ENCODE measurements at places on chromosomes 2 and 18. TPM values are rescaled to one million over a fixed set of nuclear protein-coding genes. Genes with fewer than 3 reads are reported as not detected.

Gene CCDC102B
- 3.3 TPM for total RNA-seq

Gene DSG1
- total RNA-seq = not detected

Gene UBXN4
- total RNA-seq = 14.8 TPM

Gene CD8B2
- total RNA-seq = not detected

DNA sequence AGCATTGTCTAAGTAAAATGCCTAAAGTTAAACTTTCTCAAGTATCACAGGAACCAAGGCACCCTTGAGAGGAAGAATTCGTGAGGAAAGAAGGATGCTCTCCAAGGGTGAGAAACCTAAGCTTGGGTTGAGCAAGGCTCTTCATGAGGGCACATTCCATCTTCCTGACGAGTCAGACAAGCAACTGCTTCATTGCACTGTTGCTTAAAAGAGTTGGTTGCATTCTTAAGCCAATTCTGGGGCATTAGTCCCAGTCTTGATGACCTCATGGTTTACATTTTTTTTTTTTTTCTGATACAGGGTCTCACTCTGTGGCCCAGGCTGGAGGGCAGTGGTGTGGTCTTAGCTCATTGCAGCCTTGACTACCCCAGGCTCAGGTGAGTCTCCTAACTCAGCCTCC is 237.5 kb downstream of the ACTR3 start:
- H3K4me1 ChIP-seq = no peaks in the 10 kb centered on the region
- H3K4me3 ChIP-seq = no peak overlapping the region
- DNase-seq = no peak
- no peaks in the 10 kb centered on the region for H3K27me3 ChIP-seq
- no peak overlapping the region for H3K27ac ChIP-seq

DNA sequence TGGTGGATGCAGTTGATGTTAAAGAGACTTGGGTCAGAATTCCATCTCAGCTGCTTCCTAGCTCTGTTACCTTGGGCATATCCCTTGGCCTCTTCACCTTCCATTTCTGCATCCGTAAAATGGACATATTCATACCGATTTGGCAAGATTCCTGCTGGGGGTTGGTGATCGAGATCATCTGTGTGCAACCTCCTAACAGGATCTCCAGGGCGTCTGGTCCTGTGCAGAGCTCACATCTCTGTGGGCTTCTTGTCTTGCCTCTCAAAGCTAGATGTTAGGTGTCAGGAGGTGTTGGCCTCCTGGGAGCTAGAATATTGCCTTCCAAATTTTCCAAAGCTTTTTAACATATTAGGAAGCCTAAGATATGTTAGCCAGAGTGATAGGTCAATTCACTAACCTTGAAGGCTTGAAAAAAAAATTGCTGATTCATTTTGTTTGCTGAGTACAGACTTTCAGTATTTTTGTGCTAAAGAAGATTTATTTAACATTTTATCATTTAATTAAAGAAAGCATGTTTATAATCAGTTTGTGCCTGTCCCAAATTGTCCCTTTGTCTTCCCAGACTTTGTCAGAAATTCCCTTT is 69.7 kb upstream of the ZNF516 start:
- peak overlapping the region; percentile 67 for H3K27ac ChIP-seq
- no peaks in the 10 kb centered on the region for H3K27me3 ChIP-seq
- peaks cover 7% of the 10 kb centered on the region for H3K4me1 ChIP-seq

- no peaks in the 10 kb centered on the region for H3K27me3 ChIP-seq
- no peak overlapping the region for H3K4me3 ChIP-seq
- DNase-seq = no peak
- no peaks in the 10 kb centered on the region for H3K4me1 ChIP-seq
Measured at GRCh38 chr18:8413751-8414150, 195.5 kb upstream of the RAB12 start.

GRCh38 chr2:159195697-159196096 is 90.8 kb downstream of the WDSUB1 start:
- H3K36me3 ChIP-seq = peaks cover 40% of the 10 kb centered on the region
- H3K4me3 ChIP-seq = no peak overlapping the region
- DNase-seq = no peak
- H3K27me3 ChIP-seq = no peaks in the 10 kb centered on the region
- peaks cover 9% of the 10 kb centered on the region for H3K4me1 ChIP-seq
- H3K27ac ChIP-seq = no peak overlapping the region

GRCh38 chr2:98519851-98520250 is 75.2 kb downstream of the INPP4A start:
- H3K4me1 ChIP-seq = peaks cover 4% of the 10 kb centered on the region
- peaks cover 3% of the 10 kb centered on the region for H3K36me3 ChIP-seq
- no peaks in the 10 kb centered on the region for H3K27me3 ChIP-seq
- no peak for DNase-seq
- H3K27ac ChIP-seq = no peak overlapping the region

GRCh38 chr2:189527812-189528592 is 52.6 kb downstream of the SLC40A1 start:
- DNase-seq = no peak
- no peaks in the 10 kb centered on the region for H3K36me3 ChIP-seq
- no peak overlapping the region for H3K4me3 ChIP-seq
- H3K27ac ChIP-seq = no peak overlapping the region
- H3K27me3 ChIP-seq = no peaks in the 10 kb centered on the region

DNA sequence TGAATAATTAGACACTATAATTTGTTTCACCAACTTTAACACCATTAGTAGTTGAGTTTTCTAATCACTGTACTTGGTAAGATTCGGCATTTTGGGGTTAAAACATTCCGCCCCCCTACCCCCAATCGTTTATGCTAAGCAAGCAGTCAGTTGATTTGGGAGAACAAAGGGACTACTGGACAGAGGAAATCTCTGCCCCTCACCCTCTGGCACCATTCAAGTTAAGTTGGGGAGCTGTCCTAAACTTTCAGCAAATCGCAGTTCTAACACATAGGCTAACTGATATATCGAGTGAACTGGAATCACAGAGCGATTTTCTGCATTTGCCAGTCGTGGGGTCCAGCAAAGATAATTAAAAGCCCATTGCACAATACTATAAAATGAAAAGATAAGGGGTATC is 5.6 kb downstream of the KLF7 start:
- H3K4me1 ChIP-seq = peaks cover 58% of the 10 kb centered on the region
- DNase-seq = no peak
- no peaks in the 10 kb centered on the region for H3K27me3 ChIP-seq
- no peaks in the 10 kb centered on the region for H3K36me3 ChIP-seq

- H3K27ac ChIP-seq = no peak overlapping the region
- H3K4me1 ChIP-seq = peaks cover 20% of the 10 kb centered on the region
- no peak for DNase-seq
- no peak overlapping the region for H3K4me3 ChIP-seq
- no peaks in the 10 kb centered on the region for H3K27me3 ChIP-seq
Measured at GRCh38 chr2:46379213-46380037, 82.2 kb downstream of the EPAS1 start.

- no peaks in the 10 kb centered on the region for H3K36me3 ChIP-seq
- no peak for DNase-seq
- H3K4me3 ChIP-seq = no peak overlapping the region
- no peaks in the 10 kb centered on the region for H3K27me3 ChIP-seq
Measured at GRCh38 chr2:11941201-11942177, 195.1 kb downstream of the LPIN1 start.

DNA sequence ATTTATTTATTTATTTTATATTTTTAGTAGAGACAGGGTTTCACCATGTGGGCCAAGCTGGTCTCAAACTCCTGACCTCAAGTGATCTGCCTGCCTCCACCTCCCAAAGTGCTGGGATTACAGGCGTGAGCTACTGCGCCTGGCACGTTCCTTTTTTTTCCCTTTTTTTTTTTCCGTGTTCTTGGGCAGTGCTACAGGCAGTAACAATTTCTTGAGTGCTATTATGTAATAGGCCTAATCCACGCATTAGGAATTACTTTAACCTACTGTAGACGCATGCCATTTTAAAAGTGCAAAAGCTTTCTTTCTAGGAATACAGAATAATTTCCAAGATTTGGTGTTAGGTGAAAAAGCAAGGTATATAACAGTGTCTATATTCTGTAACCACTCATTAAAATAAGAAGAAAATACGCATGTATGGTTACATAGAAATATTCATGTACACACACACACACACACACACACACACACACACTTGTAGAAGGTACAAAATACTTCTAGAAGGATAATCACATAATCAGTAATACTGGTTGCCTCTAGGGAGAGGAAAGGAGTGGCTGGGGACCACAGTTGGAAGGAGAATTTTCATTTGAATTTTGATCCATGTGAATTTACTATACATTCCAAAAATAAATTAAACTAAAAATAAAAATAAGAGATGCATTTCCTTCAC is 92.3 kb downstream of the METTL8 start:
- H3K36me3 ChIP-seq = no peaks in the 10 kb centered on the region
- no peak overlapping the region for H3K4me3 ChIP-seq
- DNase-seq = no peak
- H3K27me3 ChIP-seq = no peaks in the 10 kb centered on the region
- H3K4me1 ChIP-seq = no peaks in the 10 kb centered on the region
- H3K27ac ChIP-seq = no peak overlapping the region

DNA sequence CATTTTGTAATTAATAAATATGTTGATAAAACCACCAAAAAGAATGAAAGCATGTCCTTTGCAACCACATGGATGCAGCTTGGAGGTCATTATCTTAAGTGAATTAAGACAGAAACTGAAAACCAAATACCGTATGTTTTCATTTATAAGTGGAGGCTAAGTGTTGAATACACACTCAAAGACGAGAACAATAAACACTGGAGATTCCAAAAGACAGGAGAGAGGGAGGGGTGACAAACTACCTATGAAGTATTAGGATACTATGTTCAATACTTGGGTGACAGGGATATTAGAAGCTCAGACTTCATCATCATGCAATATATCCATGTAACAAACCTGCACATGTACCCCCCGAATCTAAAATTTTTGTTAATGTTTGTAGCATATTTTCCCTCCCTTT is 7.0 kb downstream of the ERLEC1 start:
- DNase-seq = no peak
- no peak overlapping the region for H3K27ac ChIP-seq
- no peaks in the 10 kb centered on the region for H3K27me3 ChIP-seq
- no peaks in the 10 kb centered on the region for H3K4me1 ChIP-seq

DNA sequence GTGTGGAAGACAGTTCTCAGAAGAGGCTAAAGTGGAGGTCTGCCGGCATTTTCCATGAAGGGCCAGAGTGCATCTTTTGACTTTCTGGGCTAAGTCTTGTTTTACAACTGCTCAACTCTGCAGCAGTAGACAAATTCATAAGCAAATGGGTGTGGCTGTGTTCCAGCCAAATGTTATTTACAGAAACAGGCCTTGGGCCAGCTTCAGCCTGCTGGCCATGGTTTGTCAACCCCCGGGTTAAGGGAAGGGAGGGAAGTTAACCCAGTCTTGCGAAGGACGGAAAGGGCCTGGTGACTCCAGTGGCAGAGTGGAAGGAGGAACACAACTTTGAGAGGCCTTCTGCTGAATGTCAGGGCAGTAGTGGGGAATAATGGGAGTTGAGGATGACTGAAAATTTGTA is 34.3 kb upstream of the NCKAP5 start:
- H3K27me3 ChIP-seq = no peaks in the 10 kb centered on the region
- H3K27ac ChIP-seq = no peak overlapping the region
- H3K36me3 ChIP-seq = no peaks in the 10 kb centered on the region
- no peaks in the 10 kb centered on the region for H3K4me1 ChIP-seq
- H3K4me3 ChIP-seq = no peak overlapping the region

GRCh38 chr2:179226961-179227259 is 37.7 kb downstream of the SESTD1 start:
- DNase-seq = no peak
- no peaks in the 10 kb centered on the region for H3K4me1 ChIP-seq
- H3K27me3 ChIP-seq = no peaks in the 10 kb centered on the region
- H3K36me3 ChIP-seq = no peaks in the 10 kb centered on the region

DNA sequence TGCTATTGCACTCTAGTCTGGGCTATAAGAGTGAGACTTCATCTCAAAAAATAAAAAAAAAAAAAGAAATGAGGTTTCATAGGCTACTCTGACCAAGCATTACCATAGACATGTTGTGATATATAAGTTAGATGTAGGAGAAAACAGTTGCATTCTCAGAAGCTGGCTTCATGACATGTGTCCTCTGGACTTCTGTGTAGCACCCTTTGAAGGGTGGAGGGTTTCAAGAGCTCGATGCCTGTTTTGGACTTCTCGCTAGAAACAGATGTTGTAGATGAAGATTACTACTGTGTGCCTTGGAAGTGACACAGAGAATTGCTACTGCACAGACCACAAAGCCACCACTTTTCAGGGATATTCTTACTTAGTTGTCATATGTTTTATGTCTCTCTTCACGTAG is 91.0 kb downstream of the TMEM247 start:
- no peak for DNase-seq
- H3K27me3 ChIP-seq = no peaks in the 10 kb centered on the region
- H3K36me3 ChIP-seq = no peaks in the 10 kb centered on the region
- H3K4me1 ChIP-seq = peaks cover 22% of the 10 kb centered on the region
- peak overlapping the region; percentile 56 for H3K27ac ChIP-seq

DNA sequence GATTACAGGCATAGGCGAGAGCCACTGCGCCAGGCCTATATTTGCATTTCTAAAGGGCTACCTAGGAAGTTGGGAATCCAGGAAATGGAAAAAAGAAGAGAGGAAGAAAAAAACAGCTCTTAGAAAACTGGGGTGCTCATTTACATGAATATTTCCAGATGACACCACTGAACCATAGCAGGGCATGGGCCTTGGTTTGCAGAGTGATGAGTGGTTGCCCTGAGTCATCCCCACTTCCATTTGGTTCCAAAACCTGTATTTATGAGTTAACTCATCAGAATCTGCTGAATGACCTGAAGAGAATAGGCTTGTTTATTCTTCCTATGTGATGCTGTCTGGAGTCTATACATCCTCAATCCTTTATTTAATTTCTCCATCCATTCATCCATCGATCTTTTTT is 36.2 kb downstream of the EHD3 start:
- peak overlapping the region; percentile 69 for H3K27ac ChIP-seq
- H3K27me3 ChIP-seq = no peaks in the 10 kb centered on the region
- DNase-seq = no peak
- H3K36me3 ChIP-seq = peaks cover 2% of the 10 kb centered on the region
- peaks cover 4% of the 10 kb centered on the region for H3K4me1 ChIP-seq

Measured in ascending aorta (tissue), 2 donors.